Activated T-helper 1 cell treated with Interleukin-2 at 50 U/mL for 16 hours (primary cell): ENCODE measurements at places on chromosomes 12 and 14.

DNA sequence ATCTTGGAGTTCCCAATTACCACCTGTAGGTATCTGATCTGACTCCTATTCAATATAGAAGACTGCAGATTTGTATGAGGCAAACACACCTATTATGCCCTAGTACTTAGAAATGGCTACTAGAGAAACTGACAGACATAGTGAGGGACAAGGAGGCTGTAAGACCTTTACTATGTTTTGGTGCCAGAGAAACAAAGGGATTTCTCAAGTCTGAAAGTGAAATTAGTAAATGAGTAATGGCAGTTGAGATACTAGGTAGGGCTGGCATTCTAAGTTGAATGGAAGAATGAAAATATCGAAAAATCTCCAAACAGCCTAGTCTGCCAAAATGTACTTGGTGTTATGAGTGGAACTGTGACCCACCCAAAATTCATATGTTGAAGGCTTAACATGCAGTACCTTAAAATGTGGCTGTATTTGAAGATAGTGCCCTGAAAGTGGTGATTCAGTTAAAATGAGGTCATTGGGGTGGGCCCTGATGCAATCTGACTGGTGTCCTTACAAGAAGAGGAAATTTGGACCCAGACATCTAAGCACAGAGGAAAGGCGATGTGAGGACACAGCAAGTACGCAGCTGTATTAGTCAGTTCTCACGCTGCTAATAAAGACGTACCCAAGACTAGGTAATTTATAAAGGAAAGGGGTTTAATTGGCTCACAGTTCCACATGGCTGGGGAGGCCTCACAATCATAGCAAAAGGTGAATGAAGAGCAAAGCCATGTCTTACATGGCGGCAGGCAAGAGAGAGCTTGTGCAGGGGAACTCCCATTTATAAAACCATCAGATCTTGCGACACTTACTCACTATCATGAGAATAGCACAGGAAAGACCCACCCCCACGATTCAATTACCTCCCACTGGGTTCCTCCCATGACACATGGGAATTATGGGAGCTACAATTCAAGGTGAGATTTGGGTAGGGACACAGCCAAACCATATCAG is 127.0 kb downstream of the APAF1 start:
- no peak for DNase-seq

- no peak for DNase-seq
Observed at GRCh38 chr14:30417999-30418398, 141.0 kb upstream of the G2E3 start.

DNA sequence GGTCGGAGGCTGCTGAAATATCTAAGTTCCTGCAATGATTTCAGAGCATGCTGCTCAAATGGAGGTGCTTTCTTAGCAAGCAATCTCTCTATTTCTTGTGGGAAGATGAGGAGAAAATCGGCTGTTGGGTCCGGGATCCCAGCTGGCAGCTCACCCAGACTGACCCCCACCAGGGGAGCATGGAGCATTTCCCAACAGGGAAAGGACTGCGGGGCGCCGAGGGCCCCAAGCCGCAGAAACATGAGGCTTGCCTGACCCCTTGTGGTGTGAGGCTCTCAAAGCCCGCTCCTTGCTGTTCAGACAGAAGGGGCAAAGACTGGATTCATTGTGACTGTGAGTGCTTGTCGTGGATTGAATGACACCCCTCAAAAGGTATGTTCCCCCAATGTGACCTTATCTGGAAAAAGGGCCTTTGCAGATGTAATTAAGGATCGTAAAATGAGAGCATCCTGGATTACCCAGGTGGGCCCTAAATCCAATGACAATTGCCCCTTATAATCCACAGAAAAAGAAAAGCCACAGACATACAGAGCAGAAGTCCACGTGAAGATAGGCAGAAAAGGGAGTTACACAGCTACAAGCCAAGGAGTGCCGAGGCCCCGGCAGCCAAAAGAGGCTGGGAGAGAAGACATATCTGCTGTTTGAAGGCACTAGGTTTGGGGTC is 116.3 kb upstream of the VASH1 start:
- no peak for DNase-seq

GRCh38 chr12:52151837-52152783 is 39.7 kb downstream of the KRT80 start:
- DNase-seq = peak; percentile 58

DNA sequence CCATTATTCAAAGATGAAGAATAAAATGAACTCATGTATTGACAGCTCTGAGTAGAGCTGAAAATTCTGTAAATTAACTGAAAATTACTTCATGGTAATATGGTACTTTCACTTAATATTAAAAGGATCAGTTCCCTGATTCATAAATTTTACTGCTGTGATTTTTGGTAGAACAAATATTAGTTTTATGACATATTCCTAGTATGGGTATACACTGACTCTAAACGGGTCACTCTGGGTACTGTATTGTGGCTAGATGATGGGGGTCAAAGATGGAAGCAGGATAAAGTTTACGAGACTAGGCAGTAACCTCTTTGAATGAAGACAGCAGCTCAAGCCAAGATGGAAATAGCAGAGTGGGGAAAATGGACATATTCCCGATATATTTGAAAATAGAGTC is 135.5 kb downstream of the NUAK1 start:
- no peak for DNase-seq

- no peak for DNase-seq
Observed at GRCh38 chr14:39034481-39035296, 68.3 kb downstream of the SEC23A start.

GRCh38 chr12:82877963-82878362 is 191.3 kb downstream of the TMTC2 start:
- DNase-seq = no peak

GRCh38 chr12:71295953-71296352 is 138.2 kb upstream of the TSPAN8 start:
- no peak for DNase-seq

DNA sequence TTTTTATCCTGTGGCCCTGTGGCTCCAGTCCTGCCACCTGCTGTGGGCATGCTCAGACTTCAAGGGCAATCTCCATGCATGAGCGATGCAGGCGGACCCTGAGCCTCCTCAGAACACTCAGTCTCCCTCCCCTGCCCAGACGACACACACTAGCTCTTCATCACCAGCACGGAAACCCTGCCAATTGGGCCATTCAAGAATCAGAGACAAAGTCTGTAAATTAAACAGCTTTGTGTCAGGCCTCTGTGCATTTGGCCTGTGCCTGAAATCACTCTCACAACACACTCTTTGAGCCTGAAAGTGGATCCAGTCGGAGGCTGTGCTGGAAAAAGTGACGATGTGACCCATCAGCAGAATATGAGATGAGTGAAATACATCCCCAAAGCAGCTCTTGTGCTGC is 12.5 kb downstream of the POU6F1 start:
- no peak for DNase-seq
